Coronary artery (tissue), 2 donors: ENCODE measurements at places on chromosomes 2 and 18.

- DNase-seq = no peak
Observed at GRCh38 chr2:217279140-217279539, 419.3 kb upstream of the TNP1 start.

DNA sequence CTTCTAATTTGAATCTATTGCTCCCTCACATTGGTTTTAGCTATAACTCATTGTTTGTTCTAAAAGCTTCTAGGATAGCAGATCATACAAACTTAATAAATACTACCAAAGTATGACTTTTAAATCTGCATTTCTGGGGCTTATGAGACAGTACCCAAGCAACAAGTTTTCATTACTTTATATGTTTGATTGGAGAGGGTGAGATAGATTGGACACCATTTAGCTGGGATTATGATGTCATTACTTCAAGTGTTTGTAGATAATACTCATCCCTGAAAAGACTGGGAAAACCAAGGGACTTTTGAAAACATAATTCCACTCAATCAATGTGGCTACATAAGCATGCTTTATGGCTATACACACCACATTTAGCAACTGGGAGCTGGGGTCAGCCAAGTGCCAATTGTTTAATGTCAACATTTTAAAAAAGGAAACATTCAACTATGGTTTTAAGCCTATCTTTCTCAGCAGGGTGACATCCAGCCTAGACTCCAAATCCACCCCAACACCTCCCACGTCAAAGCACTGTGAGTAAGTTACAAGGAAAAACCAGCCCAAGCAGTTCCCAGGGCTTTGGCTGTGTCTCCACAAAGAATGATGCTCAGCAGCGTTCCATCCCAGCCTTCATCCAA is 119.9 kb downstream of the ETAA1 start:
- no peak for DNase-seq

GRCh38 chr2:176873403-176873802 is 339.2 kb upstream of the HNRNPA3 start:
- DNase-seq = no peak

DNA sequence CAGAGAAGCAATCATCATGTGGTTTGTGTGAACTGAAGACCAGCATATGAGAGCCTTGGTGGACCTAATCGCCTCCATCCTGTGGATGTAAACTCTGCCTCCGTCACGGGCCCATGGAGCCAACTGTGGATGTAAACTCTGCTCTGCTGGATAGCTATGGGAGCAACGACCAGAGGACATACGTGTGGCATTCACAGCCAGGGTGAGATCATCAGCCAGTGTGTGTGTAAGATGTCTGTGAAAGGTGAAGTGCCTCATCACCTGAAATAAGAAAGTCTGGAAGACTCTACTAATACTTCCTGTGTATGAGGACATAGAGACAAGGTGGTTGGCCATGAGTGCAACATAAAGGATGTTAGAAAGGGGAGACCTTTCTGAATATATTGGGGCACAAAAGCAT is 63.5 kb downstream of the CYB5A start:
- DNase-seq = no peak

DNA sequence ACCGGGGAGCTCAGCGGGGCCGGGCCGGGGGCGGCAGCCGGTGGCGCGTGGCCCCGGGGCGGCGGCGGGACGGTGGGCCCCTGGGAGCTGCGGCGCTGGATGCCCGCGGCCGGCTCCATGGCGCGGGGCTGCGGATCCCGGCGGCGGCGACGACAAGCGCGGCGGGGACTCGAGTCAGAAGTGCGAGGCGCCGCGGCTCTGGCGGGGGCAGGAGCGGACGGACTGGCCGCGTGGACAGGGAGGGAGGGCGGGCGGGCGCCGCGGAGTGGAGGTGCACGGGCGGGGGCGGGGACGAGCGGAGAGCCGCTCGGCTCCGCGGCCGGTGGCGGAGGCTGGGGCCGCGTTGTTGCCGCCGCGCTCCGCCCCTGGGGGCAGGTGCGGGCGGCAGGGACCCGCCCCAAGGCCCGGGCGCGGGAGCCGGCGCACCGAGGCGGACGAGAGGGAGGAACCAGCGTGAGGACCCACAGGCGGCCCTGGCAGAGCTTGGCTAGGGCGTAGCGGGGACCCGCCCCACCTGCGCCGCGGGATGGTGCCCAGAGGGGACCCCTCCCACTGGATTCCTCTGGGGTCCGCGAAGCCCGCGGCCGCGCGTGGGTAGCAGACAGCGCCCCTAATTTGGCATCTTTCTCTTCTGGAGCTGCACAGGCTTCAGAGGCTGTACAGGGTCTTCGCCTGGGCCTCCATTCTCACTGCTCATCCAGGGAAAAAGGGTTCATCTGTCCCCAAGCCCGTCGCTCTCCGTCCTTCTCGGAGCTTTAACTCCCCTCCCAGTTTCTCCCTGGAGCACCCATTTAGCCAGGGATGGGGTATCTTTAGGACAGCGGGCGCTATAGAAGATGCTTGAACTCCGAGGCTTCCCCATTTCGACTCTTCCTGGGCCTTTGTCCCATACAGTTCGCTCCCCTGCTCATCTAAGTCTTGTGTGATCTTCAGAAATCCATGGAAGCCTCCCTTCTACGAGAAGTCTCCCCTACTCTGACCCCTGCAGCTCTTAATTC is at the start of gene TMEM163:
TSS of gene TMEM163 (minus strand) at position 184 of the 998 bp plus-strand sequence.
- no peak for DNase-seq

DNA sequence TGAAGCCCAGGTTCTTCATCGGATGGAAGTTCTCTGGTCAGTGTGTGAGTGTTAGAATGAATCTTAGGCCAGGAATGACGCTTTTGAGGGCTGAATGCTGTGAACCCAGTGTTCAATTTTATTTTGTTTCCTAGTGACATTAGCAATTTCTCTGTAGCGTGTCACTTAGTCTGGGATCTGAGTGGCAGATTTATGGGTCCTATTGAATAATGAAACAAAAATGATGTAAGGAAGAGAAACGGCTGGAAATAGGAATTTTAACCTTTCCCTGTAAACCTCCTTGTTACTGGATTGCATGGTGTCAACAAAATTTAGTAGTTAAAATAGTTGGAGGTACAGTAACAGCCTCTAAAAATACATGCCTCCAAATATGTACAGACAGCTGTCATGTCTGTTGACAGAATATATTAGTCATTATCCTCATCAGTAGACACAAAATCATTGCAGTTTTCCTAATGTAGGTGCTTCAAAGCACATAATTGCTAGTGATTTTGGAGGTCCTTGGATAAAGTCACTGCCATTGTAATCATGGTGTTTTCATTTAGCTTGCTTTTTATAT is 223.8 kb upstream of the SPRED2 start:
- DNase-seq = no peak

- DNase-seq = no peak
Observed at GRCh38 chr2:55827855-55828254, 95.7 kb downstream of the EFEMP1 start.

- DNase-seq = no peak
Observed at GRCh38 chr2:239608723-239609122, 207.9 kb upstream of the HDAC4 start.

DNA sequence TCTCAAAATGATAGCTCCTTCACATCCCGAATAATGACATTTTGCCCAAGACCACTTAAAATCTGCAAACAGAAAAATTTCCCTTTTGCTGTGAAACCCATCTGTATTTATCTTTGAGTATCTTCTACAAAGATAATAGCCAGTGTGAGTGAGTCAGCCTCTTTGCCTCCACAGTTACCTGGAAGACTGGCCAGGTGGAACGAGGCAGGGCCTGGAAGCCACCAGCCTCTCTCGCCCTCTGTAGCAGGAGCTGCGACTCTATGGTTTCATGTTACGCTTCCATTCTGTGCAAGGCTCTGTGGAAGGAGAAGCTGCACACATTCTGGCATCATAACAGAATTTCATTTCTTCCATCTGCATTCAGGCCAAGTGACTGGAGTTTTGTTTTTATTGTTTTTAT is 9.5 kb downstream of the ELP2 start:
- no peak for DNase-seq

DNA sequence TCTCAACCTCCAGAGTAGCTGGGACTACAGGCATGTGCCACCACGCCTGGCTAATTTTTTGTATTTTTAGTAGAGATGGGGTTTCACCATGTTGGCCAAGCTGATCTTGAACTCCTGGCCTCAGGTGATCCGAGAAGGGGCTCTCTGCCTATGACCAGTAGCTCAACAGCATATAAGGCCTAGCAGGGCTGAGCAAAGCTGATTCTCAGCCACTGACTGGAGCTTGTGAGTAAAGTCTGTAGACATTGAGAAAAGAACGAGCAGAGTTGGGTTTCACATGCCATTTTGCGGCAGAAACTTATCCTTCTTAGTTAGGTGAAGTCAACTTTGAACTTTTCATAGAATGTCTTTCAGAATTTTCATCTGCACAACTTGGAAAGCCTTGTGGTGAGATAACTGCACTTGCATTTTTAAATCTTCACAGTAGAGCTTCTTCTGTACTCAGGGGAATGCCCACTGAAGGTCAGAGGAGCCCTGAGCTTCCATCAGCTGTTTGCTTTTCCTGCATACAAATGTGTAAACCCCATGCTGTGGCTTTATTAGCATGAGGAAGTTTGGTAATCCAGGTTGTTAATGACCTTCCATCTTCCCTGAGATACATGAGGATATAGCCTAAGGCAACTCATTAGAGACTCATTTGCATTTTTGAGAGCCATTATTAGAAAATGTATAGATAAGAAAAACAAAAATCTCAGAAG is 602.4 kb downstream of the METTL4 start:
- no peak for DNase-seq

DNA sequence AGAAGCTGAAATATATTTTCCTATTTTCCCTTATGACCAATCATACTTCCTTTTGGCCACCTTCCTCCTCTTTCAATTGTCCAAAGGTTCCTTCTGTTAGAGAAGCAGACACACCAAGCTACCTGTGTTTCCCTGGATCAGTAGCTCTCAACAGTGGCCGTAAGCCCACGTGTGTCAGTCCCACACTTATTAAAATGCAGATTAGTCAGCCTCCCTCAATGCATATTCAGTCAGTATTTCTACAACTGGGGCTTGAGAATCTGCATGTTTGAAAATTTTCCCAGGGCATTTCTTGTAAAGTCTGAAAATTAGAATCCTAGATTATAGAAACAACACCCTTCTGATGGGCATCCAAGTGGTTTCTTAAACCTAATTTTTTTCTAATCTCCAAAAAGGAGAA is 54.0 kb upstream of the ITPRID2 start:
- no peak for DNase-seq

DNA sequence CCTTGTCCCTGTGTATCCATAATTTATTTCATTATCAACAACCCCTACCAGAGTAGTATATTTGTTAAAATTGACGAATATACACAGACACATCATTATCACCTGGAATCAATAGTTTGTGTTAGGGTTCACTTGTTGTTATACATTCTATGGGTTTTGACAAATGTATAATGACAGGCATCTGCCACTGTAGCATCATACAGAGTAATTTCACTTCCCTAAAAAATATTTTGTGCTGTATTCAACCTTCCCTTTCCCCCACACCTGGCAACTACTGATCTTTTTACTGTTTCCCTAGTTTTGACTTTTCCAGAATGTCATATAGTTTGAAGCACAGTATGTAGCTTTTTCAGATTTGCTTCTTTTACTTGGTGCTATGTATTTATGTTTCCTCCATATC is 132.0 kb downstream of the ZNF804A start:
- DNase-seq = no peak

- no peak for DNase-seq
Observed at GRCh38 chr2:184890311-184890710, 292.0 kb downstream of the ZNF804A start.

DNA sequence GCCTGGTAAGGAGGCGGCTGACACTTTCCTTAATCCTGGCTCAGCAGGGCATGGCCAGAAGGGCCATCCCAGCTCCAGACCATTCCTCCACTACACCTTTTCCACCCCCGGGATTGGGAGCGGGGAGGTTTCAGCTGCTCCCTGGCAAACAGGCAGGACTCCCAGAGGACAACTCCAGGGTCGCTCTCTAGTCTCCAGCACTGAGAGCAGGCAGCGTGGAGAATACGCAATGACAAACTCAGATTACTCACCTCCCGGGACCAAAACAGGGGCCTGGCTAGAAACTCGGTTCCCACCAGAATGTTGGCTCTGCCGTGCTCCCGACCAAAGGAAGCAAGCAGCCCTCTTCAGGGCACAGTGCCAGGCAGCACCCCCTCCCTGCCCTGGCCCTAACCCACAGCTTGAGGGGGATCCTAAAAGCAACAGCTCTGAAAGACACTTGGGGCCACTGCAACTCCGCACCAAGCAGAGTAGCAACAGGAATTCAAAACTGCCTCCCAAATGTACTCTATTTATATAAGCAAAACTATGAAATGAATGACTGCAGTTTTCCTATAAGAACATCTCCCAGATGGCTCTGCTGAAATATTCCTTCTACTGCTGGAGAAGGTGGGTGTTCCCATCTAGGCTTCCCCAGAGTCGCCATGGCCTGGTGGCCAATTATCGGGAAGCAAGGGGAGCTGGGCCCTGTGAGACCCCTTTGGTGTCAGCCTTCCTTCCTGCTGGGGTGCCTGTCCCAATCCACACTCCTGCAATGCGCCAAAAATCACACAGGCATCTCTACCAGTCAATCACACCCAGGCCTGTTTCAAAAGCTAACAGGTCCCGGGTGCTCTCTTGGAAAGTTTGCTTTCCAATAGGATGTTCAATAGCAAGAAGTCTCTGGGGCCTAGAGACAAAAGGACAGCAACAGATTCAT is 61.2 kb upstream of the POMC start:
- DNase-seq = no peak

- DNase-seq = no peak
Observed at GRCh38 chr2:110980339-110981062, 140.2 kb upstream of the BCL2L11 start.

- no peak for DNase-seq
Observed at GRCh38 chr2:35827086-35827485, 528.5 kb upstream of the CRIM1 start.

GRCh38 chr18:7363338-7363737 is 132.4 kb downstream of the LRRC30 start:
- no peak for DNase-seq

DNA sequence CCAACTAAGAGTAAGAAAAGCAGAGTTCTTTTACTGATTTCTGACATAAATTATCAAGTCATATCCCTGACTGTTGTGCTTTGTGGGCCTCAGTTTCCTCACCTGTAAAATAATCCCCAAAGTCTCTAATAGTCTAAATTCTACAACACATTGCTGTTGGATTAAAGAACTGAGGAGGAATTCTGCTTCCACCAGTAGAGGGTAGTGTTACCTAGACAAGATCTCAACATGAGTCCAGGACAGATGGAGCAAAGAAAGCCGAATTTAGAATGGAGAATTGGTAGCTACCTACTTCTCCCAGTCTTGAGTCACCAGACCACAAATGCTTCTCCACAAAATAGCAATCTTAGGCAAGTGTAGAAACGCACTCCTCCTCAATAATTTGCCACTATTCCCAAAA is 462.5 kb upstream of the FSHR start:
- DNase-seq = no peak

DNA sequence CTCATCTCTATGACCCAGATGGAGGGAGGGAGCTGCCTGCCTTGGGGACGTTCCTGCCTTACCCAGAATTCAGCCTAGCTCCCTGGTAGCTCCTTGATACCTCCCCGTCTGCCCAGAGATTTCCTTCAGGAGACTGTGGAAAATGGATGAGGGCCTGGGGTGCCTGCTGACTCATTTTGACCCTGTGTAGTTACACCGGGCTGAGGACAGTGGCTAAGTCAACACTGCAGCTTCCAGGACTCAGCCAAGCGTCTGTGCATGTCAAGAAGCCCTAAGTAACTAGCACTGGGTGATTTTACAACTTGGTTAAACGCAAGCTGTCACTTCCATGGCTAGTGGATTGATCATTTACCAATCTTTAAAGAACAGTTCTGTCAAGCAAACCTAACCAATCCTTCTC is 23.3 kb upstream of the EPAS1 start:
- no peak for DNase-seq

GRCh38 chr2:121372721-121373353 is 87.8 kb upstream of the TFCP2L1 start:
- no peak for DNase-seq
